ENCODE measurements at places on chromosomes 3 and 15.

GRCh38 chr3:155031186-155031585, 48.9 kb upstream of the MME start:
- H3K36me3 ChIP-seq = no peaks in the 10 kb centered on the region
- H3K4me3 ChIP-seq = no peak overlapping the region
- no peak overlapping the region for H3K27ac ChIP-seq
- H3K4me1 ChIP-seq = peaks cover 2% of the 10 kb centered on the region
- DNase-seq = no peak

DNA sequence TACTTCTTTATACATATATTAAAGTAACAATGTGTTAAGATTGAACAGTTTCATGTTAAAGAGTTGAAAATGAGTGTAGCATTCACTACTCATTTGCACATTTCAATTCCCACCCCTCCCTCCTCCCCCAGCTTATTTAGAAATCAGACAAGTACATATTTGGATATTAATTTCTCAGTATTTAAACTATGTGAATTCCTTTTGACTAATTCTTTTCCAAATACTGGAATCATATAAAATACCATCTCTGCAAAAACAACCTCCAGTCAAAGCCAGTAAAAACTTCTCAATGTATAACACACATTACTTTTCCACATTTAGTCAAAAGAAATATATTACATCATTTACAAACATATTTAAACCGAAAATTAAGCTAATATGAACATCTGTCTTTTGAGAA, 25.5 kb upstream of the SHC4 start:
- no peak overlapping the region for H3K4me3 ChIP-seq
- H3K36me3 ChIP-seq = peaks cover 7% of the 10 kb centered on the region
- no peaks in the 10 kb centered on the region for H3K27me3 ChIP-seq
- H3K4me1 ChIP-seq = no peaks in the 10 kb centered on the region
- no peak overlapping the region for H3K27ac ChIP-seq

- no peaks in the 10 kb centered on the region for H3K27me3 ChIP-seq
- H3K27ac ChIP-seq = no peak overlapping the region
These were observed 21.4 kb downstream of the STAG1 start for GRCh38 chr3:136730595-136731273.

DNA sequence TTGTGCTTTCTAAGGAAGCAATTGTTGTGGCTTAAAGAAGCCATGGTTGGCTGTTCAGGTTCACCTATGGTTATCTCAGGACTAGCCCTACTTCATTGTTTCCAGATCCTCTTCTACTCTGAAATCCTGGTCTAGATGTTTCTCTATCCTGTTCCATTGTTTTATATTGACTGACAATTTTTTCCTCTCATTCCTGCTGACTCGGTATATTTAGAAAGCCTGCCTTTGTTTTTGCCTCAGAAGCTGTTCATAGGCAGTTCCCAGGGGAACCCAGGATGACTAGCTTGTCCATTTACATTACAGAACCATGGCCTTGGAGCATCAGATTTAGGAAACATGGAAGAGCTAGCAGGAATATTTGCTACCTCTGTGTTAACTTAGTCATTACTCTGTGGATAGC, 64.0 kb downstream of the SLC9C1 start:
- H3K4me3 ChIP-seq = no peak overlapping the region
- no peaks in the 10 kb centered on the region for H3K4me1 ChIP-seq
- H3K36me3 ChIP-seq = no peaks in the 10 kb centered on the region
- no peak for DNase-seq
- H3K27me3 ChIP-seq = peaks cover 7% of the 10 kb centered on the region

- no peak overlapping the region for H3K4me3 ChIP-seq
- DNase-seq = no peak
- H3K27me3 ChIP-seq = peaks cover 65% of the 10 kb centered on the region
- no peak overlapping the region for H3K27ac ChIP-seq
- H3K36me3 ChIP-seq = no peaks in the 10 kb centered on the region
These were observed 59.9 kb downstream of the ADCY5 start for GRCh38 chr3:123388811-123389627.

- no peak for DNase-seq
- H3K27me3 ChIP-seq = no peaks in the 10 kb centered on the region
- no peak overlapping the region for H3K27ac ChIP-seq
- no peak overlapping the region for H3K4me3 ChIP-seq
- peaks cover 3% of the 10 kb centered on the region for H3K36me3 ChIP-seq
- no peaks in the 10 kb centered on the region for H3K4me1 ChIP-seq
These were observed 67.9 kb downstream of the BFSP2 start for GRCh38 chr3:133467780-133468179.

- H3K4me3 ChIP-seq = no peak overlapping the region
- no peaks in the 10 kb centered on the region for H3K36me3 ChIP-seq
- H3K27ac ChIP-seq = peak overlapping the region; percentile 8
- peak; percentile 64 for DNase-seq
- H3K4me1 ChIP-seq = peaks cover 4% of the 10 kb centered on the region
These were observed 84.8 kb upstream of the POMGNT2 start for GRCh38 chr3:43190670-43191069.

DNA sequence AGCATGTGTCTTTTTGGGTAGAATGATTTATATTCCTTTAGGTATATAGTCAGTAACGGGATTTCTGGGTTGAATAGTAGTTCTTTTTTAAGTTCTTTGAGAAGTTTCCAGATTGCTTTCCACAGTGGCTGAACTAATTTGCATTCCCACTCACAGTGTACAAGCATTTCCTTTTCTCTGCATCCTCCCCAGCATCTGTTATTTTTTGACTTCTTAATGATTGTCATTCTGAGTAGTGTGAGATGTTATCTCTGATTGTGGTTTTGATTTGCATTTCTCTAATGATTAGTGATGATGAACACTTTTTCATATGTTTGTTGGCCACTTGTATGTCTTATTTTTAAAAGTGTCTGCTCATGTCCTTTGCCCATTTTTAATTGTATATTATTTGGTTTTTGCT, 337.6 kb downstream of the EFHB start:
- H3K4me3 ChIP-seq = no peak overlapping the region
- no peaks in the 10 kb centered on the region for H3K4me1 ChIP-seq
- no peaks in the 10 kb centered on the region for H3K36me3 ChIP-seq
- DNase-seq = no peak
- H3K27me3 ChIP-seq = no peaks in the 10 kb centered on the region

DNA sequence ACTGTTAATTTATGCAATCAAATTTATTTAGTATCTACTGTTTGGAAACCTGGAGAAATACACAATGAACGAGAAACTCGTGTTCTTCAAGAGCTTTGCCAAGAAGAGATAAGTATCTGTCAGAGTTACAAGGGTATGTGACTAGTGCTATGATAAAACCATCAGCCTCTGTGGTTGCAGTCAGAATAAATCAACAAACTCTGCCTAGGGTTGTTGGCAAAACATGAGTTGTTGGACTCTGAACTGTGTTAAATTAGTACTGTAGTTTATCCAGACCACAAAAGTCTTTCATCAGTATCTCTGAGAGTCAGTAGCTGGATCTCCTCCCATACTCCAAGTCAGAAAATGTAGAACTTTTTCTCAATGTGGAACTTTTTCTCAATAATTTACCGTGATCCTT, 918.4 kb downstream of the NAALADL2 start:
- no peak overlapping the region for H3K27ac ChIP-seq
- H3K36me3 ChIP-seq = no peaks in the 10 kb centered on the region
- DNase-seq = peak; percentile 38
- no peaks in the 10 kb centered on the region for H3K27me3 ChIP-seq

All from mesenchymal stem cell (in vitro differentiated cells and primary cell).